Fibroblast of mammary gland (primary cell): ENCODE measurements at places on chromosomes 5 and 9.

DNA sequence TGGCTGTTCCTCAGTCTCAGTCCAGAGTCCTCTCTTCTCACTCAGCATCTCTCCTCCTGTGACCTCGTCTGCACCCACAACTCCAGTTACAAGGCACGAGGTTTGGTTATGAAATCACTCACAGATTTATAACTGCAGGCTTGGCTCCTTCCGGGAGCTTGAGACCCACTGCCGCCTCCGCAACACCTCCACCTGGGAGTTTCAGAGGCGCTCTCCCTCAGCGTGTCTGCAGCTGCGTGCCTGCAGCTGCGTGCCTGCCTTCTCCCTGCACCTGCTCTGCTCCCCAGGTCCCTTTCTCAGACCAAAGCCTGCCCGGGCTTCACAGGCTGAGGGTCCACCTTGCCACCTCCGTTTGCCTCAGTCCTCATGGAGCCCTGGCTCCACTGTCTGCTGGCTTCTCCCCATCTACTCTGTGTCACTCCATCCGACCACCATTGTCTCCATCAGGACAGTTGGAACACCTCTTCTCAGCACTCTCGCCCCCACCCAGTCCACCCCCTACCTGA lies 51.5 kb downstream of the HRH2 start:
- DNase-seq = no peak

- DNase-seq = no peak
Observed at GRCh38 chr9:107919263-107919662, 429.7 kb upstream of the KLF4 start.

DNA sequence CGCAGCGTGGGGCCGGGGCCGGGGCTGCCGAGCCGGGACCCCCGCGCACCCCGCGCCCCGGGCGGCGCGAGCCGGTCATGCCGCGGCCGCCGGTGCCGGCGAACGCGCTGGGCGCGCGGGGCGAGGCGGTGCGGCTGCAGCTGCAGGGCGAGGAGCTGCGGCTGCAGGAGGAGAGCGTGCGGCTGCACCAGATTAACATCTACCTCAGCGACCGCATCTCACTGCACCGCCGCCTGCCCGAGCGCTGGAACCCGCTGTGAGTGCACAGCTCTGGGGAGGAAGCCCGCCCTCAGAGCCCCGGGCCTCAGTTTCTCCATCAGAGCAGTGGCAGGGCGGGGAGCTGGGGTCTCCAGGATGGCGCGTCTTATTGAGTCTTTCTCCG lies 335 bp downstream of the GALNT12 start:
- no peak for DNase-seq

GRCh38 chr9:129273941-129274684 lies 96.1 kb upstream of the IER5L start:
- DNase-seq = no peak

- no peak for DNase-seq
Observed at GRCh38 chr5:10910261-10910660, 149.2 kb upstream of the DAP start.

DNA sequence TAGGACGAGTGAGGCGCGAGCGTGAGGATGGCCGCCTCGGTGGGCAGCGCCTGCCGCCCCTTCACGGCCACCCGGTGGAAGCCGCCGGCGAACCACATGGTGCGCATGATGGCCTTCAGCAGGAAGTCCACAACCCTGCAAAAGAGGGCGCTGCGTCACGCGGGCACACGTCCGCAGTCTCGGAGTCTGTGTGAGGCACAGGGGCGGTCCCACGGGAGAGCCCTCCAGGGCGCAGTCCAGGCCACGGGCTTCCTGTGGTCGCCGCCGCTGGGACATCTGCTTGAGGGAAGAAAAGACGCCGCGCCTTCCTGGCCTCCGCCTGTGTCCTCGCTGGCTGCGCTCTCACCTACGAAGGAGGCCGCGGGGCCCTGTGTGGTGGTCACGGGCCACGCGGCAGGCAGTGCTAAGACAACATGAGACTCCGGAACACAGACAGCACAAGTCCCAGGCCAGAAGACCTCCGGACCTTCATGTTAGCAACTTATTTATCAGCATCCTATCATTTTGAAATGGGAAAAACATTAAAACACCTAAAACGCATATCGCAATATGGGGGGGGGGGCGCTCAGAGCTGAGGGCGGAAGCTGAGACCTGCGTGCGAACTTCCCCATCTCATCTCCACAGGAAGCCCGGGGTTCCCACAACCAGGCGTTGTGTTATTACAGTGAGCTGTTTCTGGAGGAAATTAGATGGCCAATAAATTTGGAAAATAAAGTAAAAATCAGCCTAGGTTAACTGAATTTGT lies 28.8 kb downstream of the LPCAT1 start:
- no peak for DNase-seq

DNA sequence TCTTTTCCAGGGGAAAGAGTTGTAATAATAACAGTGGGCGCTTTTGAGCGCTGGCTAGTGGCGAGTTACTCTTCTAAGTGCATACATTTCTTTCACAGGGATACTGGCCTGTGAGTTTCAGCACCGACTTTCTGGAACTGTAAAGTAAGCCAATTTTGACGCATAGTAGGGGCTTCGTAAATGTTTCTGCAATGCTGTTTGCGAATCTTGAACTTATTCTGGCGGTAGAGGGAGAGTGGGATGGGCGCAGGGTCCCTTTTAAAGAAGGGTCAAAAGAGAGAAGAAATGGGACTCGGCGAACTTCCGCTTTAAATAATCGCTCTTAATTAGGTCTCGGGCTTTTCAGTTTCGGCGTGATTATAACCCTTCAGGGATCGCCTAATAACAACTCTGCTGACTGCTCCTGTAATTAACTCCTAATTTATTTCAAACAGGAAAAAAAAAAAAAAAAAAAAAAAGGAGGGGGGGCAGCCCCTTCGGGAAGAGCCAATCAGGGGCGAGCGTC lies 351 bp upstream of the MSX2 start:
- DNase-seq = peak; percentile 8

GRCh38 chr5:77046416-77047073 lies 16.3 kb downstream of the AGGF1 start:
- no peak for DNase-seq

DNA sequence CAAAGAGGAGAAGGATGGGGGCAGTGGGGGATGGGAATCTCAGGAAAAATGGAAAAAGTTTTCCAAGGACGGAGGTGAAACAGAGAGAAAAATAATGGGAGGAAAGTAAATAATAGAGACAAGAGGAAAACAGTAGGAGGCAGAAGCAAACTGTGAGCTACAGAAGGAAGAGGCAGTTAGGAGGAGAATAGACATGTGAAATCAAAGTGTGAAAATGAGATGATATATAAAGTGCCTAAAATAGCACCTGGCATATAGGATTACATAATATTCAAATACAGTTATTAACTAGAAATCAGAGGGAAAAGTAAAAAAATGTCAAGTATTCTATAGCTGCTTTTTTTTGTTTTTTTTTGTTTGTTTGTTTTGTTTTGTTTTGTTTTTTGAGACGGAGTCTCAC lies 44.0 kb upstream of the PLIN2 start:
- no peak for DNase-seq

GRCh38 chr5:124697933-124698591 lies 48.4 kb downstream of the ZNF608 start:
- no peak for DNase-seq

GRCh38 chr9:94809778-94810177 lies 83.3 kb downstream of the AOPEP start:
- no peak for DNase-seq

- DNase-seq = no peak
Observed at GRCh38 chr5:52469420-52469819, 318.3 kb upstream of the ITGA1 start.

DNA sequence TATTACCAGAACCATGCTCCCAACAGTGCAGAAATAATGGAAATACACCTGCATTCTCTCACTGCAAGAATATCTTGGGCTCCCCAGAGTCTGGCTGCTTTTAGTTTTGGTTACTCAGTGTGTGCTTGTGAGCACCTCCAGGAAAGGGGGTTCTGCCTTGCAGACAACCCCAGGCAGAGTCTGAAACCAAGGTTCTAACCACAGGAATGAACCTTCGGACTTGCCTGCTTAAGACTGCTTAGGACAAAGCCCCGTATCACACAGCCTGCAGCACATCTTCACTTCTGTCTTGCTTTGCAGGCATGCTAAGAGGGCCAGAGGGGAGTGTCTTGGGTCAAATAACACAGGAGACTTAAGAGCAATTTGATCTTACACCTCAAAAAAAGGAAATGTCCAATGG lies 94.8 kb upstream of the SPATA31C2 start:
- DNase-seq = no peak

- no peak for DNase-seq
Observed at GRCh38 chr9:98095401-98095800, 23.6 kb downstream of the TRIM14 start.

DNA sequence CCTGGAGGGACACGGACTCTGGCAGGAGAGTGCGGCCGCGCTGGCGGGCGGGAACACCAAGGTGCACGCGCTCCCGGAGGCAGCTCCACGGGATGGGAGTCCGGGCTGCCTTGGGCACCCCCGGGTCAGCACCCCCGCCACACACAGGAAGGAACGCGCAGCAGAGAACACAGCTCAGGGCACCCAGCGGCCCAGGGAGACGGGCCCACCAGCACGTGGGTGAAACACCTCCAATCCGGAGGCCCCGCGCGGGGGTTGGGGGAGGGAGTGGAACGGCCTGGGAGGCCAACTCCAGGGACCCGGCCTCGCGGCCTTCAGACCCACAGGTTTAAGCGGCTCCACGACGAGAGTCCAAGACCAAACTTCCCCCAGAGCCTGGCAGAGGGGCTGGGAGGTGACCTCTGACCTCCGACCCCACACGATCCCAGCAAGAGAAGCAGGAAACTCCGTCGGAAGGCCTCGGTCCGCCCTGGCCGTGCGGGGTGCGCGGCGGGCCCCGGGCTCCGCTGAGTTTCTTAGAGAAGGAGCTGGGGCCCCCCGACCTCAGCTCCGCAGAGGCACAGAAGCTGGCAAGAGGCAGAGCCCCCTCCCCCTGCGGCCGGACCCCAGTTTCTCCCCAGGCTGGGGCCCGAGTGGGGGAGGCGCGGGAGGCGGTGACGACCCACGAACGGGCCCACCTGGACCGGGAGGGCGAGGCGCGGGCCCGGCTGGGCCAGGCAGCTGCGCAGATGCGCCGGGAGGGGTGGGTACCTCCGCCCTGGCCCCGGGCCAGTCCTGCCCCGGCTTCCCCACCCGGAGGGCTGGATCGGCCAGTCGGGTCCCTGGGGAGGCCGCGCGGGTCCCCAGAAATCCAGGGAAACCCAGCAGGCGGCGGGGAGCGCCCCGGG lies 851 bp downstream of the NACC2 start:
- peak; percentile 55 for DNase-seq

DNA sequence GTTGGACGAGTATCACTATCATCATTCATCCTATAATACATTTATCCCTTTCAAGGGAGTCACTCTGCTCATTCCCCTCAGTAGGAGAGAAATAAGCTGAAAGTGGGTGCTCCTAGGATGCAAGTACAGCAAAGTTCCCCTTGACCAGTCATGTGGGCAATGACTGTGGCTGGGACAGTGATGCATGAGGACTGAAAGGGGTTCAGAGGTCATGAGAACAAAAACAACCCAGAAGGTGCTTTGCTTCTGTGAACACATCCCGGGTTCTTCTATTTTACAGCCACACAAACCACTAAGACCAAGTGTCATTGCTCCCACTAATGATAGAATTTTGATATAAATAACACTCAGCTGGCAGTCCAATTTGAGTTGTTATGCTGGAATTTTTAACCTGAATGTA lies 177.8 kb upstream of the ADCY2 start:
- no peak for DNase-seq

GRCh38 chr5:135356522-135357318 lies 42.3 kb downstream of the MACROH2A1 start:
- DNase-seq = peak; percentile 80

DNA sequence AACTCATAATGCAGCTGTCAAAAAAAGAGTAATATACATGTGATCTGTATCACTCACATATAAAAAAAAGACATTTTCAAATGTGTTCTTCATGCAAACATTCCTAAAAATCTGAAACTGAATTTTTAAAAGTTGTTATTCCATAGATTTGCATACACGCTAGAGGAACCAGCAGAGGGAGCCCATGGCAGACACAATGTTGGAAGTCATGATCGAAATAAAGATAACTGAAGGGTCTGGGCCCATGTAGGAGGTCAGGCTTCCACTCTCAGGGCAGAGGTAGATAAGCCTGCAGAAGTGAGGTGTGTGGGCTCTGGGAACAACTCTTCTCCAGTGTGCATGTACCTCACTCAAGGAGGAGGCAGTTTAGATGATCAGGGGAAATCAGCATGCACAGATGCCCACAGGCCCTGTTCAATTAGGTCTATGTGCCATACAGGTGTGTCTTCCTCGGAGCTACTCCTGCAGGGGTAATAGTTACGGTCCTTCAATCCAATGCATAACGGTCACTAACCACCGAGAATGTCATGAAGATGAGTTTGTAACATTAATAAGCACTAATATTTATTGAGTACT lies 208.6 kb downstream of the EPB41L4A start:
- DNase-seq = peak; percentile 48

DNA sequence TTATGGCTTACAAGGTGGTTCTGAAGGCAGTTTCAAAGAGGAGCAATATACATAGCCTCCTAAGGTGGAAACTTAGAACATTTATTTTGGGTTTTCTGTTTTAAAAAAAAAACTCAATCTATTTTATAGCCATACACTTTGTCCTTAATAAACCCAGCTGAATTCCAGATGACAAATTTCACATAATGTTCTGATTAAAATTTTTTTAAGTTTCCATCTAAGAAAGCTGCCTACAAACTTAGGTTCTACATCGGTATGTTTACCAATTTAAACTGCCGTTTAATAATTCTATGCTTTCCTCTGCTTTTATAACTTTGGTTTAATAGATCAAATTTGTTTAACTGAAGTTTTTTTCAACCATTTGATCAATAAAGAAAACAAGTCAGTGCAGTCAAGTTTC lies 12.5 kb downstream of the NR3C1 start:
- DNase-seq = peak; percentile 54
